Esophagus mucosa (tissue), 1 donor: ENCODE measurements at places on chromosomes 2 and 18. TPM values are rescaled to one million over a fixed set of nuclear protein-coding genes. Genes with fewer than 3 reads are reported as not detected.
A peak's percentile ranks its signal among the peaks of the same experiment; 100 is the strongest.

The EPB41L3 gene
- 16.3 TPM for total RNA-seq

GRCh38 chr2:223416815-223417610 lies 185.1 kb downstream of the SCG2 start:
- no peak for ATAC-seq

DNA sequence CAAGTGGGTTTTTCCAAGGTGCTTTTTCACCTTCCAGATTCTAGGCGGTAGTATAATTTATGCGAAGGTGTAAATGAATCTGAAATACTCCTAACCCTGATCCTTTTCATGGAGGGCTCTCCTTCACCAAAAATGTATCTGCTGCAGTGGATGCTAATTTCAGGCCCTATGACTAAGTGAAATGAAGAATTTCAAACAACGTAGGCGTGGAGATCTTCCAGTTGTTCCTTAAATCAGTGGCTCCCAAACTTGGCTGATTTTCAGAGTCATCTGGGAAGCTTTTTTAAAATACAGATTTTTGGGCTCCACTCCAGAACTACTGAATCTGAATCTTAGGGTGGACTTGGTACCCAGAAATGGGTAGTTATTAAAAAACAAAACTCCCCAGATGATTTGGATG lies 5.5 kb downstream of the GCKR start:
- no peak for ATAC-seq

DNA sequence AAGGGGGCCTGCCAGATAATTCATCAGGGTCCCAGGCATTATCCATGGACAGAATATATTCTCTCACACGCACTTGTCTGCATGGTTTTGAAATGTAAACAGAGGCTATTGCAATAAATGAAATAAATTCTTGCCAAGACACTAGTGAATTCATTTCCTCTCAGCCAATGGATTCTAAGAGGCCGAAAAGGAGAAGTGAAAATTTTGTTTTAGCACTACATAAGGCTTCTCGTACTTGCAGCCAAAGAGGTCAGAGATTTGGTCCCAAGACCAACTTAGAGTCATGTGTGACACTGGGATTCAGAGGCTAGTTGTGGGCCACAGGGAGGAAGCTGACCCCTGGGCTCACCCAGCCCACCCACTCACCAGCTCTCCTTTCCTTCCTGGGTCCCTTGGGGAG lies 184.1 kb upstream of the GLI2 start:
- ATAC-seq, result no peak

DNA sequence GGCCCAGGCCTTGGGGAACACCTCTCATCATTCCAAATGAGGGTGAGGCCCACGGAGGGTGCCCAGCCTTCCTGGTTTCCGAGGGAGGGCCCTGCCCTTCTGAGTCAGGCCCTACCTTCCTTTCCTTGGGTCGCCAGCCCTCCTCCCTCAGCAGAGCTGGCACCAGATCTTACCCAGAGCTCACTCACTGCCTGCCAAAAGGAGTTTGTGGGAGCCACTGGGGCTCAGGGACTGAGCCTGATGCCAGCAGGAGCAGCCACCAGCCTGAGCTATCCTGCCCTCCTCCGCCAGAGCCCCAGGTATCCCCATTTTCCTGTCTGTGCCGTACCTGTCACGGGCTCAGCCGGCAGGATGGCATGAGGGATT lies 64.1 kb downstream of the NRP2 start:
- ATAC-seq, result peak; percentile 92

DNA sequence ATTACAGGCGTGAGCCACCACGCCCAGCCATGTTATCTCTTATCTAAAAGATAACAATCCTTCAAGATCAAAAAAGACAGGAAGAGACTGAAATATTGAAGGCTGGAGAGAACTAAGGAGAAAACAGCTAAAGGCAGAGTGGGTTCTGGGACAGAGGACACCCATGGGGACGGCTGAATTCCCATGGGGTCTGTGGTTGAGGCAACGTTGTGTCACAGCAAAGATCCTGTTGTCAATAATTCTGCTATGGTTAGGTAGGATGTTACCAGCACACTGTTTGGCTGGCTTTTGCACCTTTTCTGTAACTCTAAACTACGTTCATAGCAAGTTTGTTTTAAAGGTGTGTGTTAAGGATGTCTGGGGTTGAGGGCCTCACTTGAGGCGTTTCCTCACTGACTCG lies 137.7 kb upstream of the APCDD1 start:
- no peak for ATAC-seq

DNA sequence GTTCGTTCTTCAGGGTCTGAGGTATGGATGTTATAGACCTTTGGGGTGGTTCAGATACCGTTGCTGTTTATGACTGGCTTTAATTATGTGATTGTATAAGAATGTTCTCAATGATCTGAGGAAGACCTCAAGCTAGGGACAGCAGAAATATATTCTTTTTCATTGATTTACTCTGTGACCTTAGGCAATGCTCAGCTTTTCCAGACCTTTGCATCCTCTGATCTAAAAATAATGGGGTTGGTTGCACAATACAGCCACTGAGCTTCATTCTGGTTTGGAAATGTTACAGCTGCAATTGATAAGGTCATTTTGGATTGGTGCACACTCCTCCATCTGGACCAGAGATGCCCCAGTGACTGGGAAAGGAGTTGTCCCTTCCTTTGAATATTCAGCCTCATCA lies 17.2 kb upstream of the CABYR start:
- no peak for ATAC-seq

DNA sequence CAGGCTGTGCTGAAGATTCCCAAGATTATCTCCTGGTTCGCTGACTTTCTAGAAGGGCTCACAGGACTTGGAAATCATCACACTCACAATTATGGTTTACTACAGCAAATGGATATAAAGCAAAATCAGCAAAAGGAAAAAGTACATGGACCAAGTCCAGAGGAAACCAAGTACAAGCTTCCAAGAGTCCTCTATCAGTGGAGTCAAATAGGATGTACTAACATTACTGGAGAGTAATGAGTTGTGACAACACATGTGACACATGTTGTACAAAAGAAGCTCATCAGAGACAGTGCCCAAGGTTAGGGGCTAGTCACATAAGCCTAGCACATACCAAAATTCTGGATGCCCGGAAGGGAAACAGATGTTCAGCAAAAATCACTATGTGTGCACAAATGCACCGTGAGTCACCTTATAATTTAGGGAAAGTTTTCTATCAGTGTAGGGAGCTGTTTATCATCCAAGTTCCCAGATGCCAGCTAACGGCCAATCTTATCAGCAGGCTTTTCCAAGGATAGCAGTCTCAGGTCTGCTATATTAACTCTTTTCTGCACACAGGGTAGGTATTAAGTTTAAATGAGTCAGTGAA lies 9.5 kb downstream of the TMEM237 start:
- no peak for ATAC-seq
